ENCODE measurements at places on chromosomes 2 and 18.

GRCh38 chr2:150126143-150126740 is 361.2 kb downstream of the RND3 start:
- no peak for DNase-seq

DNA sequence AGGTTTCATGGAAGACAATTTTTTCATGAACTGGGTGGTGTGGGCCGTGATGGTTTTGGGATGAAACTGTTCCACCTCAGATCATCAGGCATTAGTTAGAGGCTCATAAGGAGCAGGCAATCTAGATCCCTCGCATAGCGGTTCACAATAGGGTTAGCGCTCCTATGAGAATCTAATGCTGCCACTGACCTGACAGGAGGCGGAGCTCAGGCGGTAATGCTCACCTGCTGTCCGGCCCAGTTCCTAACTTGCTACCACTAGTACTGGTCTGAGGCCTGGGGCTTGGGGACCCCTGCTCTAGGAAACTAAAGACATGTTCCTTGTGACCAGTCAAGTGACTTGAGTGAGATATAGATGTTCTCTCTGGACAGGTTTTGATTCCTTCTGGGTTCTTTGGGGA is 49.2 kb downstream of the OXER1 start:
- DNase-seq, result no peak

- DNase-seq, result no peak
Observed at GRCh38 chr2:141195087-141195486, 935.7 kb downstream of the LRP1B start.

- no peak for DNase-seq
Observed at GRCh38 chr2:6309415-6310255, 556.1 kb downstream of the CMPK2 start.

- DNase-seq, result no peak
Observed at GRCh38 chr2:170953941-170954340, 24.9 kb downstream of the GORASP2 start.

DNA sequence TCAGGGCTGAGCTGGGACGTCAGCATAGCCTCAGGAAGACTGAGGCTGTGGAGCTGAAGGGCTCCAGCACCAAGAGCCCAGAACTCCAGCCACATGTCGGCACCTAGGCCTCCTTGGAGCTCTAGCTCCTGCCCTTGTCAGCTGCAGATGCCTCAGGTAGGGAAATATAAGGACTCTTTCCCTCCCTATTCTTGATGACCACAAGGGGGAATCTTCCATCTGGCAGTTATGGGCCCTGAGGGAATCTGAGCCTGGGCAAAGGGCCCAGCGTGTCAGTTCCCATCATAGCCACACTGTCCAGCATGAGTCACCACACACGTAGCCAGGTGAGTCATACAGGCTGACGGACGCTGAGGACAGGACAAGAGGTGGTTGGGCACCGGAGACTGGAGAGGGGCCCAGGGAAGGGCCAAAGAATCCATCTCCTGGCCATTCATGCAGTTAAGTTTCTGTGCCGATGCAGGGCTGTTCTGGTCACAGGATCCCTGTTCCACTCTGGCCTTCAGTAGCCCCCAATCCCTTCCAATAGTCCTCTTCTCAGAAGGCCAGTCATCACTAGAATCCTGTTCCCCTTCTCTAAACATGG is 1.8 kb downstream of the MPV17 start:
- DNase-seq, result no peak

DNA sequence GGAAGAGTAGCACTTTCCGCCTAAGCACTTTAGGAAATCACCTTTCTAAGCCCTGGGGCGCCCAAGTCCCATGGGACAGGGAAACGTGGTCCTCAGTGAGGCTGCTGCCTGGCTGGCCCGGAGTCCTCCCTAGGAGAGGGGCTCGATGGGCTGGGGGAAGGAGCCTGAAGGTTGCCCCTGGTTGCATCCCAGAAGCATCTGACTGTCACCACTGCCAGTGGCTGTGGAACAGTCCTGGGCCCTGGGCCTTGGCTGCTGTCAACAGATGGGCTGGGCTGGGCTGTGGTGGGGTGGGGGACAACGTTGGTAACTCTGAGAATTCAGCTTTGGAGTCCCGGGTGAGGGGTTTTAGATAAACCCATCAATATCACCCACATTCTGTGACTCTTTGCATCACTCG is 22.5 kb downstream of the ASB1 start:
- no peak for DNase-seq

DNA sequence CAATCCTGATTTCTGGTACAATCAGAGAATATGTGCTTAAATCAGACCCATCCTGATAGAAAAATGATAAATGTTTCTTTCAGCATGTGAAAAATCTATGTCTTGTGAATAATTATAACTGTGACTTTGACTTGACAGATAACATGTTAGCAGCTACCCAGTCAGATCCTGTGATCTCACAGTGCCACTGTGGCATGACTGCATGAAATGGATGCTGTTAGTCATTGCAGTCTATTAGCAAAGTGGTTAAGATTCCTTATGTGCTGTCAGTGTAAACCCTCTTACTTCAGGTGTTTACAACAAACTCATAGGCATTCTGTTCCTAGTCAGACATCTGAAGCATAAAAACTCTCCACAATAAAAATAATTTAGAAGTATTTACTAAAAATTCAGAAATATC is 244.6 kb upstream of the RND3 start:
- DNase-seq, result no peak

DNA sequence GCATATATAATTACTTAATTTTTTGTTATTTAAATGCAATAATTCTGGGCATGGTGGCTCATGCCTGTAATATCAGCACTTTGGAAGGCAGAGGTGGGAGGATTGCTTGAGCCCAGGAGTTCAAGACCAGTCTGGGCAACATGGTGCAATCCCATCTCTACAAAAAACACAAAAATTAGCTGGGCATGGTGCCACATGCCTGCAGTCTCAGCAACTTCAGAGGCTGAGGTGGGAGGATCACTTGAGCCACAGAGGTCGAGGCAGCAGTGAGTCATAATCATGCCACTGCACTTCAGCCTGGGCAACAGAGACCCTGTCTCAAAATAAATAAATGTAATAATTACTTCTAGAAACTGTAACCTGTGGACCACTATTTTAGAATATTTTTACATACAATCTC is 21.5 kb upstream of the TMEM87B start:
- DNase-seq, result no peak

DNA sequence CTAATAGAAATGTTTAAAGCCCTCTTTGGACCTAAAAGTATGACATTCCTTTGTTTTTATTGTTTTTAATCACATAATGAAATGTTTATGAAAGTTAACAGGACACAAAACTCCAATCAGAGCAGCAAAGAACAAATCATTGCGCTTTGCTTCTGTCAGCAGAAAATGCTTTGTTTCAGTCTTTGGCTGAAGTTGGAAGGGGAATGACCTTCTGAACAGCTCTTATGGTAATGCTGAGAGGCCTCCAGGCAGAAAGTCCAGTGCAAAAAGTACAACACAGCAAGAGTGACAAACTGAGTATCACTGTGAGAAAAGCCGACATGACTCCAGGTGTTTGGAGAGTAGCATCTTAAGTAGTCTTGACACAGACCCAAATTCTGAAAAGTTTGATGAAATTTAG is 147.7 kb upstream of the SP5 start:
- DNase-seq, result no peak

- no peak for DNase-seq
Observed at GRCh38 chr2:168471163-168471475, 15.0 kb downstream of the CERS6 start.

GRCh38 chr2:232816657-232817056 is 40.3 kb upstream of the KCNJ13 start:
- no peak for DNase-seq

- DNase-seq, result no peak
Observed at GRCh38 chr2:228417526-228417925, 236.0 kb upstream of the SPHKAP start.

GRCh38 chr18:46332921-46333341 is 228.7 kb downstream of the HAUS1 start:
- no peak for DNase-seq

GRCh38 chr2:57408587-57408986 is 638.0 kb upstream of the VRK2 start:
- DNase-seq, result no peak

DNA sequence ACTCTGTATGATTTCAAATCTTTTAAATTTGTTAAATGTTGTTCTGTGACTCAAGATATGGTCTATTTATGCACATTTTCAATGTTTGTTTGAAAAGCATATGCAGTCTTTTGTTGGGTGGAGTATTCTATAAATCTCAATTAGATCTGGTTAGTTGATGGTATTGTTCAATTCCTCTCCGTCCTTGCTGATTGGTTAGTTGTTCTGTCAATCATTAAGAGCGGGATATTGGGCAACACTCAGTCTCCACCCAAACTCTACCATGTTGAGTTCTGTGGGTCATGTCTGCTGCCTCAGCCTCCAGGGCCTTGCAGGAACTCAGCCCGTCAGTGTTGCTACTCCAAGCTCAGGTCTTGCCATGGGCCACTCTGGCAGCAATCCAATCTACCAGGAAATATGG is 118.9 kb downstream of the VWA3B start:
- no peak for DNase-seq

DNA sequence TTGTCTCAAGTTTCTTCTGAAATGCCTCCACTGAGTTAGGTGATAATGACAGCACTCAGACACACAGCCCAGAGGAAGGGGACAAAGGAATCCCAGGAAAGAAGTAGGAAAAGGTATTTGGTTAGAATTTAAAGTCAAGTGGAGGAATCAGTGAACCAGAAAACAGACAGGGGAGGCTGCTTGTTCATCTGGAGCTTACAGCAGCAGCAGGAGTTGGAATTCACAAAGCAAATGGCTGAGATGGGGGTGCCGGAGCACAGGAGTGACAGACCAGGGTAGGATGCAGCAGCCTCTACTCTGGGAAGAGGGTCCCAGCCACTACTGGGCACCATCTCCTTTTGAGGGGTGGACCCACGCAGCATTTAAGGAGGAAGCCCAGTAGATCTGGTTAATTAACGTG is 104.8 kb downstream of the ST6GAL2 start:
- no peak for DNase-seq

- DNase-seq, result no peak
Observed at GRCh38 chr2:28505361-28505760, 9.5 kb downstream of the PLB1 start.

DNA sequence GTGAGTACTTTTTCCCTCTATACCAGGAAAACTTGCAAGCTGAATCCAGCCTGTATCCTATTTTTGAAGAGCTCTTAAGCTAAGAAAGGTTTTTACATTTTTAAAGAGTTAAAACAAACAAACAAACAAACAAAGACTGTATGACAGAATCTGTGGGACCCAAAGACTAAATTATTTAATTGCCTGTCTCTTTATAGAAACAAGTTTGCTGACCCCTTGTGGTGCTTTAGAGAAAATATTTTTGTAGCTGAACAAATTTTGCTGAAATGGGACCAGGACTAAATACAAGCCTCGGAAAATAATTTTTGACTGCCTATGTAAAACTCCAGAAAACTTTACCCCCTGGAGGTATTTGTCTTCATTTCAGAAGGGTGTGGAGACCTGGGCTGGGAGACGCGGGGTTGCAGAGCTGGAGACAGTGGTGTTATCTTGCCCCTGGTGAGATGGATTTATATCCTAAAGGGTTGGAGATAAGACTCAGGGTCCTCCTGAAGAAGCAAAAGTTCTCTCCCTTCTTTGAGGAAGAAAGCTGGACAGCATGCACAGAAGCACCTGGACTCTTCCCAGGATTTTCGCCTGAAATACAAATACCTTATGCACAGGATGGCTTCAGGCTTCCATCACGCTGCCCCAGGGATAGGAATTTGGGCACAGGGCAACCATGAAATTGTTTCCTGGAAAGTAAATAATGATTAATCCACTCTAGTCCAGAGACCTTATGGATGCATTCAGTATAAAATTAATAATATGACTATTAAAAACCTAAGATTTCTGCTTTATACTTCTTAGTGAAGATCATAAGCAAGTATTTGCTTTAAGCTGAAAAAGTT is 54.3 kb downstream of the TMX3 start:
- no peak for DNase-seq

GRCh38 chr2:47301277-47301618 is 101.7 kb upstream of the MSH2 start:
- DNase-seq, result no peak

DNA sequence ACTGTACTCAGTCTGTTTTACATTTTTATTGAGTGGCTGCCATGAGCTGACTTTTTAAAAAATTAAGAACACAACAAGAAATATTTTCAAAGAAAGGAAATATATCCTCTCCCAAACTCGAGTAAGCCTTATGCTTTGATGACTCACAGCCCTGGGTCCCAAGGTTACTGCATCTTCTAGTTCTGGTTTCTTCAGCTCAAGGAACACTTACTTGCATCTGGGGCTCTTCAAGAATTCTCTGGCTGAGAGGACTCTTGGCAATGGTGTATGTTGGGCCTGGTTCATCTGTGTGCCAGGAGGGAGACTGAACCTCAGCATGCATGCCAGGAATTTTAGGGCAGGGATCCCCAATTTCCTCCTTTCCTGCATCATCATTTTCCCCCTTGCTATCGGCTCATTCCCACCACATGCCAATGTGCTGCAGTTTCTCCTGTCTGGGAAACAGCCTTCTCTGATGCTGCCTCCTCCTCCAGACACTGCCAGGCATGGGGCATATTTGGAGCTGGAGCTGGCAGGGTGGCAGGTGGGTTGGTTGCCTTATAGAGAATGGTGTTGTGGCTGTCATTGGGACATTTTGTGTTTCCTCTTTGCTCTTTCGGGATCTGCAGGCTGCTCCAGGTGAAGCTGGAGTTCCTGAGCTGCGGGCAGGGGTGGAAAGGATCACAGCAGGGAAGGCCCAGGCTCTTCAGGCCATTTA is 192.2 kb upstream of the HS6ST1 start:
- DNase-seq, result no peak

- DNase-seq, result no peak
Observed at GRCh38 chr18:42860011-42860410, 255.5 kb downstream of the RIT2 start.

- DNase-seq, result no peak
Observed at GRCh38 chr2:202034249-202035088, 814 bp downstream of the FZD7 start.

DNA sequence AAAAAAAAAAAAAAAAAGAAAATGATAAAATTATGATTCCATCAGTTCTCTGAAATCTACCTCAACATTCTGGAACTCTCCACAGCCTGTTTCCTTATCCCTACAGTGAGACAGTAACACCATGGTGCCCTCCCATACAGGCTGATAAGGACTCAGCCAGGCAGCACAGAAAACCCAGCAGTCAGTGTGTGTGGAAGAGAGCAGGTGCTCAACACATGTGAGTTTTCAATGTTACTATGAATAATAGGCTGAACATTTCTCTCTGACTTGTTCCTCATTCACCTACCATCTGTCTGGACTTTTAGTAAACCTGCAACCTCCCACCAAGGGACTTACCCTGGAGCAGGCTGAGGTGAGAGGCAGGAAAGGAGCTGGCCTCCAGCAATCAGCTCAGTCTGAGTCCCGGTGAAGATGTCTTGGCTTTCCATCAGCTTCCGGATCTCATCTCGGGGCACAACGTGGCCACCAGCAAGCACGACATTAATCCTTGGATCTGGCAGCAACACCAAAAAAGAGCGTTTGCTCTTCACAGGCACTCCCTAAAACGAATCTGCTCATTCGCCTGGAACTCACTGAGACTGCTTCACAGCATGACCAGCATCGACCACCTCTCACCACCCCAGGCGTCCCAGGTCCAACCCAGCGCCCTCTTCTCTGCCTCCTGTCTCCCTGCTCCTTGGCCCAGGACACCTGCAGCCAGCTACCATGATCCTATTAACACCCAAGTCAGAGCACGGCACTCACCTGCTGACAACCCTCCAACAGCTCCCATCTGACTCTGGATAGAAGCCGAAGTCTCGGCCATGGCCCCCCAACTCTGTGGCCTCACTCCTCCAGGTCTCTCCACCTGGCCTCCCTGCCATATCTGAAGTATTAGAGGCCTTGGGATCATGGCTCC is 16.5 kb downstream of the PASK start:
- no peak for DNase-seq

- no peak for DNase-seq
Observed at GRCh38 chr2:221929259-221929658, 357.2 kb upstream of the EPHA4 start.

GRCh38 chr2:239937866-239938640 is 87.1 kb downstream of the NDUFA10 start:
- DNase-seq, result no peak

Data from thymus (tissue), 14 donors.